ENCODE measurements at places on chromosomes 3 and 15. TPM values are rescaled to one million over a fixed set of nuclear protein-coding genes. Genes with fewer than 3 reads are reported as not detected.

DNA sequence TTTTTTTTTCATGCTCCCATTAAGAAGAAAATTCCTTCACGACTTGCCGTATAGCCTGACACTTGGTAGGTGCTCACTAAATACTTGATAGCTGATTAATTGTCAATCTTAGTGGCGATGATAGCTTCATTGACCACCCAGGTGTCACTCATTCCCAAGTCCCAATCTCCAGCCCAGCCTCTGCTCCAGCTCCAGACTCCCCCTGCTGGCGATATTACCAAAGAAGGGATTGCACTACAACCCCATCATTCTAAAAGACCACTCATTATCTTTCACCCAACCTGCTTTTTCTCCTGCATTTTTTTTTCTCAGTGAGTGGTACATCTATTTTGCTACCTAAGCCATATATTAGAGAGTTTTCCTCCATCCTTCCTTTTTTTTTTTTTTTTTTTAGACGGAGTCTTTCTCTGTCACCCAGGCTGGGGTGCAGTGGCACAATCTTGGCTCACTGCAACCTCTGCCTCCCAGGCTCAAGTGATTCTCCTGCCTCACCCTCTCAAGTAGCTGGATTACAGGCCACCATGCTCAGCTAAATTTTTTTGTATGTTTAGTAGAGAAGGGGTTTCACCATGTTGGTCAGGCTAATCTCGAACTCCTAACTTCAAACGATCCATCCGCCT, 19.5 kb upstream of the COMMD2 start:
- no peak for DNase-seq

DNA sequence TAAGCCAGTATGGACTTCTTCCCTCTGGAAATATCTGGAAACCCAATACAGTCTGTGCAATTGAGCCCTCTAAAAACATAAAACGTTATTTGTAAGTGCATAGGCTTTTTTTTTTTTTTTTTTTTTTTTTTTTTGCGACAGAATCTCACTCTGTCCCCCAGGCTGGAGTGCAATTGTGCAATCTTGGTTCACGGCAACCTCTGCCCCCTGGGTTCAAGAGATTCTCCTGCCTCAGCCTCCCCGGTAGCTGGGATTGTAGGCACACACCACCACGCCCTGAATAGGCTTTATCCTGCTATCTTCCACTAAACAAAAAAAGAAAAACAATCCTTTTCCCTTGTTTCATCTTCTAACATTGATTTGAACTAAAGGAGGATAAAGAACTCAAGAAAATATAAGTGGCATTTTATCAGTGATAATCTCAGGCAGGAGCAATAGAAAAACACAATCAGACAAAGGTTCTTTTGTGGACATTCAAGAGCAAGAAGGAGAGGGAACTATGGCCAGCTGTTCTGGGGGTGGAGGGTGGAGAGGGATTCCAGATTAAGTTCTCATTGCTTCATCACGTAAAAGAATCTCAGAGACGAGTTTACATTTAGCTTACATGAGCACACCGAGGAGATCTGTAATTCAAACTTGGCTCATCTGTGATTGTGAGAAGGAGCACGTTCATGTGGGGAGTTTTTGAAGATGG, 68.6 kb downstream of the ITGB5 start:
- no peak for DNase-seq

The GOLGA6L10 gene
- polyA plus RNA-seq, result 3.8 TPM

The TGM5 gene
- not detected for polyA plus RNA-seq
